Activated CD4-positive, CD25-positive, alpha-beta regulatory T cell (primary cell): ENCODE measurements at places on chromosomes 1 and 21.

DNA sequence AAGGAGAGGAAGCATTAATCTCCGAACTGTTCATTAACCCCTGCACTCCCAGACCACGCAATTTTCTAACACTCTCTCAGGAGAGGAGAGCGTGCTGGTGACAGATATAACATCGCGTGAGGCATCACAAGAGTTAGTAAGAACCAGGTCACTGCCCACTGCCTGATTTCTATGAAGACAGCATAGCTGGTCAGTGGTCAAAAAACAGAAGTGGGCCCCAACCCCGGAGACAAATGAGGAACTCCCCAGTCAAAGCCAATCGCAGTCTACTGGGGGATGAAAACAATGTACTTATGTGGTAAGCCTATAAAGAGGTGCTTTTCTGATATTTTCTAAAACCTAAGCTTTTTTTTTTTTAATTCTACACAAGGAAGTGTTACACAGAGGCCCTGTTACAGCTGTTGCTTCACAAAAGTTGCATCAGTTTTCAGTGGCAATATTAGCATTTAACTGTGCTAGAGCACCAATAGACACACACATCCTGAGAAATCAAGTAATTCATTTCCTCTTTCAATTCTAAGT is 231.8 kb upstream of the IRF2BP2 start:
- DNase-seq: no peak

DNA sequence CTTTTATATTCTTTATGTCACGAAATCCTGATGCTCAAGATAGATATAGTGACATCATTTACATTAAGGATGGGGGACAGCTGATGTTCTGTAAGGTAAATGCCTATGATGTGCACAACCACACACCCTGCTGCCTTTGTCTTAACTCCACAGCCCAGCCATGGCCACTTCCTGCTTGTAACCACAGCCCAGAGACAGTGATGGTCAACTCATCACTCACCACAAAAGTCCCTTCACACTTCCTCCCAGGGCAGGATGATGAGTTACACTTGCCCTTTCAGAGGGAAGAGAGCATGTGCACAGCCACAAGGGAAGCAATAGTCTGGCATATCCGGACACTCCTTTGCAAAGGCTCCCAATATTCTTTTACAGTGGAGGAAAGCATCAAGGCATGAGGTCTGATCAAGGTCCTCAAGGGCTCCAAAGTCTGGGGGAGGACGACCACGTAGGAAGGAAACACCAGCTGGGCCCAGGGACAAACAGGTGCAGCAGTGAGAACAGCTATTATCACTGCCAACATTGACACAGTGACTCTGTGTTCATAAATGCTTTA is 53.8 kb downstream of the PLPP3 start:
- no peak for DNase-seq

DNA sequence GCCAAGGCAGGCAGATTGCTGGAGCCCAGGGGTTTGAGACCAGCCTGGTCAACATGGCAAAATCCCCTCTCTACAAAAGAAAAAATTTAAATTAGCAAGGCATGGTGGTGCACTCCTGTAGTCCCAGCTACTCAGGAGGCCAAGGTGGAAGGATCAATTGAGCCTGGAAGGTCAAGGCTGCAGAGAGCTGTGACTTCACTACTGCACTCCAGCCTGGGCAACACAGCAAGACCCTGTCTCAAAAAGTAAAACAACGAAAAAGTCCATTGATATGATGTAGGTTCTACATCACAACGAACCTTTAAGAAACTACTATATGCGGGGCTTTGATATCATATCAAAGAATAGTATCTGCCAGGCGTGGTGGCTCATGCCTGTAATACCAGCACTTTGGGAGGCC is 20.9 kb downstream of the PTAFR start:
- DNase-seq: no peak

GRCh38 chr1:117809764-117810163 is 119.7 kb downstream of the GDAP2 start:
- no peak for DNase-seq

DNA sequence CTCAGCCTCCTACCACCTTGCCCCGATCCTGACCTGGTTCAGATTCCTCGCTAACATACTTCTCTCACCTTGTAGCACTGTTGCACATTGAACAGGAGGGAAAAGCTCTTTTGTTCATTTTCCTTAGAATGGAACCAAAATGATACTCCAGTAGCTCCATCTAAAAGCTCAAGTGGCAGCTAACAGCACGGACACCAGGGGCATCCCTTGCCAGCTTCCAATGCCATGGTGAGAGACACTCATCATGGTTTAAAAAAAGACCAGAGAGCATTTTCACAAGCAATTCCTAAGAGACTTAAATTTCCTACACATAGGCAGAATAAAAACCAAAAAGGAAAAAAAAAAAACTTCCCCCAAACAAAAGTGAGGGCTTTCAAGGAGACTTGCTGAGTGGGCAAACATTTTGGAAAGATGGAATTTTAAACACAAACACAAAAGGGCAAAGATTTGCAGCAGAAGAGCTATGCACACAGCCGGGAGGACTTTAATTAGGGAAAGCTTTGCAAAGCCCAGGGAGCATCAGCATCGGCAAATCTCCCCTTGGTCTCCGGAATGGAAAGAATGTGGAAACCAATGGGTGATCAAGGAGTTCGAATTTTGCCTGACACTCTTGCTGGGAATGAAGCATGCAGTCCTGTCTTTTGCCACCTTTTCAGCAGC is 84.3 kb downstream of the CAPZB start:
- DNase-seq: no peak

GRCh38 chr1:215114154-215114933 is 31.8 kb downstream of the KCNK2 start:
- DNase-seq: no peak

DNA sequence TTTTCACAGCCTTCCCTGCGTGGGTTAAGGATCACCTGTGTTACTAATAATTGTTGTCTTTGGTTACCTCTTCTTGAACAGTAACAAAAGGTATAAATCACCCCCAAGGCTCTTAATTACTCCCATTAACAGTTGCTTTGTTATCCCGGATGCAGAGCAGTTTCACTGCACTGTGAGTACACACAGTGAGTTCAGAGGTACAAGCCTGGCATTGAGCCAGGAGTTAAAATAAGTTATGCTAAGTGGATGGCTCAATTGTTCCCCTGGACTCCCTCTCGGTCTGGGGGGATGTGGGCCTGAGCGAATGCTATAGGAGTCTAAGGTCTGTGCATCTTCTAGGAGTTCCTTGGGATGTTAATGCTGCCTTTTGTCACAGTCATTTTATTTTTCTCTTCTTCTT is 258.3 kb downstream of the ATG4C start:
- DNase-seq: no peak
